ENCODE measurements at places on chromosomes 11 and 22.

- no peak for DNase-seq
Observed at GRCh38 chr11:11356842-11357241, 3.8 kb upstream of the CSNK2A3 start.

DNA sequence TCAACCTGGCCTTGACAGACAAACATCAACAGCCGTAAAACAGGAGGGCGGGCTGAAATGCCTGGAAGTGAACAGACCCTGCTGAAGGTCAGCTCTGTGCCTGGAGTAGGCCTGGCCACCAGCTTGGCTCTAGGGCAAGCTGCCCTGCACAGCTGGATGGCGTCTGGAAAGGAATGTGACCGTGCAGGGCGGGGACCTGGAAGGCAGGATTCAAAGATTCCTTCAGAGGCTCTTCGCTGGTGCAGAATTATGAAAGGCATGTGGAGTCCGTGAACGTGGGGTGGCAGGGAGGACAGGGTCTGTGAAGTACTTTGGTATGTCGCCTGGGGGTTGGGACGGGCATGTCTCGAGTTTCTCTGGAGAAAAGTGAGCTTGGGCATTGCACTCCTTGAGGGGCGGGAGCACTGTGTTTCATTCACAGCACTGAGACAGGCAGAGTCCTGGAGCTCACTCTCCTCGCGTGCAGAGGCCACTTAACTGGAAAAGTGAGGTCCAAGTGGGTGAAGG lies 1.5 kb downstream of the EHD1 start:
- peak; percentile 55 for DNase-seq

GRCh38 chr22:42889304-42889703 lies 32.2 kb upstream of the ARFGAP3 start:
- no peak for DNase-seq

- DNase-seq = no peak
Observed at GRCh38 chr11:128878455-128878854, 11.4 kb upstream of the KCNJ1 start.

DNA sequence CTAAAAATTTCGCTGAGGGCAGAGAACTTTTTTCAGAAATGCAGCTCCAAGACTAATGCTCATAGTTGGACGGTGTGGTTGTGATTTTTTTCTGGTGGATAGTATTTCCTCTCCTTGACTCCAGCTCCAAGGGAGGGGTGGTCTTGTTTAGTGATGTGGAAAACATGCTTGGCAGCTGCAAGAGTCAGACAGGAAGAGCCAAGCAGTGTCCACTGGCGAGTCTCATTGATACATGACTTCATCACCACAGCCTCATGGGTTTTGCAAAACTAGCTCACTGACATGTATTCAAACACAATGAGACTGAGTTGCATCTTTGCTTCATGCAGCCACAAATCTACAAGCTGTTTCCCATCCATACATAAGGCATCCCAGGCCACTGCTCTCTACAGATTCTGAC lies 7.3 kb upstream of the KCNJ1 start:
- DNase-seq = peak; percentile 51

DNA sequence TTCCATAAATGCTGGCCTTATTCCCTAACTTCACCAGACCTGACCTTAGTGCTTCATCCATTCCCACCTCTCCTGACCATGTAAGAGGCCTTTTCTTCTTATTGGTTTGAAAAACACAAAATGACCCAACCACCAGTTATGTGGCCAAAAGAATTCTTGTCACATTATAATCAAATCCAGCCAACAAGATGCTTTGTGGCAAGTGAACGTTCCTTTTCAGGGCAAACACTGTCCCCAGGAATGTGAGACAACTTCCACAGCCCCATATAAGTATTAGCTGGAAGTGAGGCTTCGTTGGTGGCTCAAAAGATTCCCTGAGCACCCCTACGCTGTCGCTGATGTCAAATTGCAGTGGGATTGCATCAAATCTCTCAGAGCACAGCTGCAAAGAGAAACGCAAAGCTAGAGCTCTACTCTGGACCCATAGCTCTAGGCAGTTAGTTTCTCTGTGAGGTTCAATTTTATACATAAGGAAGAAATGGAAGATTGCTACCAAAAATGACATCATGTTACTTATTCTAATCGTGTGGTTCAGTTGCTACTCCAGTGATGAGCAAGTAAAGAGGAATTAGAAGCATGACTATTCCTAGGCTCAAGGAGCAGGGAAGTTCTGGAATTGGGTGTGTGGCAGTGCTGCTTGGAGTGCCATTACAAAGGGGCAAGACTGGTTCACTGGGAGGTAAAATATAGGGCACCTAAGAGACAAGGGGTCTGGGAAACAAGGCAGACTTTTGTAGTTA lies 26.1 kb downstream of the GLYATL1 start:
- peak; percentile 39 for DNase-seq

GRCh38 chr11:106503901-106504300 lies 426.4 kb downstream of the AASDHPPT start:
- DNase-seq = peak; percentile 17

DNA sequence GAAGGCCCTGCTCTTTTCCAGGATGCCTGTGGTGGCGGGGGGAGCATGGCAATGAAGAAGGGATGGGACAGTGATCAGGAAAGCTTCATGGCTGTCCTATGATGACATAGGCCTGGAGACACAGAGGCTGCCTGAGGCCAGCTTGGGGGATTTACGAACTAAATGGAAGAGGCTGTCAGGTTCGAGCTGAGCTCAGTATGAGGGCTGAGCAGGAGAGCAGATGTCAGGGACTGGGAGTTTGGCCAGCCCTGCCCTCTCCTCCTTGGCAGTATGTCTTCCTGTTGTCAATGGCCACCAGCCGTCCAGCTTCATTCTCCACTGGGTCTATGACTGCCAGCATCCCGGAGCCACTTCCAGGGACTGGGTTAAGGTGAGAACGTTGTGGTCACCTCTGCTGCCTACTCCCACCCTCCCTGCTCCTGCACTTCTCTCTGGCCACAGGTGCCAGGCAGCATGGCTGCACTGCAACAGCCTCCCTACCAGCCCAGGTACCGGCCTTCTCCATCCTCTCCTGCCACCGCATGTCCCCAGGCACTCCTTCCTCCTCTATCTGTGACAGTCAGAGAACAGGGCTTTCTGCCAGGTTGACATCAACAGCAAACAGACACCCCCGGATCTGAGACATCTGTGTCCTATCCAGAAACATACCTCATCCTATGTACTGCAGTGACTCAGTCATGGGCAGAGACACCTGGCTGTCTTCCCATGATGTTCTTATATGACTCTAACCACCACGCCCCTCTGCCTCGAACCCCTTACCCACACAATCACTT lies 75.1 kb downstream of the KIRREL3 start:
- DNase-seq = peak; percentile 41

- peak; percentile 62 for DNase-seq
Observed at GRCh38 chr11:111598559-111598958, 3.7 kb upstream of the SIK2 start.

- no peak for DNase-seq
Observed at GRCh38 chr22:49312601-49313000, 515.1 kb downstream of the BRD1 start.

DNA sequence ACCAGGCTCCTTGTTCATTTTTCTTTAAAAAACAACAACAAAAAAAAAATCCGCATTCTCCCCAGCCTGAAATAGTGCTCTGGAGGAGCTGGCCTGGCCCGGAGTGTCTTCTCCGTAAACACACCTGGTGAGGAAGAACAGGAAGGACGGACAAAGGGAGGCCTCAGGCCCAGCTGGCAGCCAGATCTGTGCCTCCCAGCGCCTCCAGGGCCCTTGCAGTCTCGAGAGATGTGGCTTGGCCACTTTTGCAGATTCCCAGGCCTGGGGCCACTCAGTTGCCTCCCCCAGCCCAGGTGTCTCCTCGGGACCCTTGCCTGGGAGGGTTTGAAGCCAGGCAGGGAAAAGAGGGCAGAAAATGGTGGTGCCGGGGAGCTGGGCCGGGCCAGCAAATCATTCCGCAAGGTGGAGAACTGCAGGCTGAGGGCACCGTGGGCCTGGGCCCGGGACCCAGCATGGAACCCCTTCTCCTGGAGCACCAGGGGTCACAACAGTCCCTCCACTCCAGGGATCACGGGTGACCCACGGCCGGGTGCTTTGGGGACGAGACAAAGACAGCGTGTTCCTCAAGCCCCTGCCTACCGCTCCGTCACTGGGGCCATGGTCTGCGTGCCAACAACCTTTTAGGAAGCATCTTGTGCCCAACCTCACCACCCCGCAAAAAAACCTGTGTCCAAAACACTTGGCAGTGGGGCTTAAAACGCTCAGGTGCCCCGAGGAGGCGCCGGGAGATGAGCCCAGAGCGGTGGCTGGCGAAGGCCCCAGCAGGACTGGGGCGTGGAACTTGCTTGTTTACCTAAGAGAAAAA lies 67.1 kb upstream of the WNT7B start:
- no peak for DNase-seq

- peak; percentile 61 for DNase-seq
Observed at GRCh38 chr11:46278387-46279125, 1.1 kb downstream of the CREB3L1 start.

- DNase-seq = no peak
Observed at GRCh38 chr22:26466196-26466595, 17.4 kb downstream of the HPS4 start.

- no peak for DNase-seq
Observed at GRCh38 chr11:35078470-35078735, 60.6 kb upstream of the CD44 start.

DNA sequence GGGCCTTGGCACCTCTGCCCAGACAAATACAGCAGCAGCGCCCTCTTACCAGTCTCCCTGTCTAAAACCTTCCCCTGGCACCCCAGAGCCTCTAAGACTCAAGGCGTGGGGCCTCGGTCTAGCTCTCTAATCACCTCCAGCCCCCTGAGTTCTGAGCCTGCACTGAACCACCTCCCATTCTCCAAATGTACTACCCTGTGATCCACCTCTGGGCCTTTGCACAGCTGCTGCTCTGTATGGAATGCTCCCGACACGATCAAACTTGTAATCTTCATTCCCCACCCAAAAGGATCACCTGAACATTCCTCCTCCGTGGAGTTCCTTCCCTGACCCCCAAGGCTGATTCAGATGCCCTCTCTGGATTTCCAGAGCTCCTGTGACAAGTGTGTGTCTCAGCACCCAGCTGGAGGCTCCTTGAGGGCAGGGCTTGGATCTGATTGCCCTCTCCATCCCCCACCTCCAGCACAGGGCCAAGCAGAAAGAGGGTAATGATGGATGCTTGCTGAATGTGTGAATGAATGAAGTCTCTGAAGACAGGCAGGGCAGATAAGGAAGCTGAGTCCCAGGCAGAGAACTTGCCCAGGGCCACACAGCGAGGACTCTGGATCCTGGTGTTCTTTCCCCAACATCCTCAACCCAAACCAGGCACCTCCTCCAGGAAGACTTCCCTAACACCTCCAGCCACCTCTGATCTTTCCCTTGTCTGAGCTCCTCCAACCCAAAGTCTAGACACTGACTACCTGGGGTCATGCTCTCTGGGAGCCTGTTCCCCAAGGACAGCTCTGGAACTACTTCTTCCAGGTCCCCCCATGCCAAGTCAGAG lies 18.3 kb downstream of the STARD10 start:
- no peak for DNase-seq

DNA sequence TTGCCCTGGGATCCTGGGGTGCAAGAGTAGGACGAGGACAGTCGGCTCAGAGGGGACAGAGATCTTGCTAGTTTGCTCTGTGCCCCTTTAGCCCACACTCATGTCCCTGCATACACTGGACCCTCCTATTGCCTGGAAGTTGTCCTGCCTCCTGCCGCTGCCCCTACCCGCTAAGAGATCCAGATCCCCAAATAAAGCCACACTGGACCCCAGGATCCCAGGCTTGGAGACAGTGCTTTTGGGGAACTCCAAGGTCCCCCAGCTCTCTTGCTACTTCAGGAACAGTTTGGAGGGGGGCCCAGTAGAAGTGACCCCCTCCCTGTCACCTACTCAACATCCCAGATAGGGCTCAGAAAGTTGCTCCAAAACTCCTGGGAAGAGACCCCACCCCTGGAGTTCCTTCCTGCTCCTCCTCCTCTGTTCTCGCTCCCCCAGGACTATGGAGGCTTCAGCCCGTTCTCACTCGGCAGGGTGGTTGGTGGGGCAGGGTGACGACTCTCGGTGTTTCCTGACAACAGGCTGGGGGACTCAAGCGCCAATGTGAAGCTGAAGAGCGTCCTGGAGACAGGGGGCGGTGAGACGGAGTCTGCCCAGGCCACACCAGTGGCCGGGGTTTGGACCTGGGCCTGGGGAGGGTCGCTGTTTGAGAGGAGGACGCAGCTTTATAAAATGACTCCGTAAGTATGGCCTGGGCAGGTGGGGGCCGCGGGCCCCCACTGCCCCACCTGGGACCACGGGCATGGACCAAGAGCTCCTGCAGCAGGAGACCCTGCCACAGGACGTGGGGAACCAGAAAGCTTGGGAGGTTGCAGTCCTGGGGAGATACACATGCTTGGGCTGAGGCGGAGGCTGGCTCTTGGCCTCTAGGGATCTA lies 19.2 kb upstream of the TUB start:
- no peak for DNase-seq

- DNase-seq = peak; percentile 87
Observed at GRCh38 chr22:34914846-34915245, 151.1 kb upstream of the ISX start.

GRCh38 chr22:42299586-42300258 lies 29.3 kb upstream of the TCF20 start:
- no peak for DNase-seq

Measured in fibroblast of upper back skin (primary cell).